ENCODE measurements at places on chromosomes 12 and 14. TPM values are rescaled to one million over a fixed set of nuclear protein-coding genes. Genes with fewer than 3 reads are reported as not detected.

LYZ gene
- not detected for total RNA-seq

CLEC14A gene
- not detected for total RNA-seq

TBX5 gene
- not detected for total RNA-seq

RASSF9 gene
- not detected for total RNA-seq

MYF5 gene
- total RNA-seq = not detected

ENDOU gene
- total RNA-seq = not detected

CAPS2 gene
- 2.6 TPM for total RNA-seq

LACRT gene
- total RNA-seq = not detected

TMEM179 gene
- total RNA-seq = 0.32 TPM

OS9 gene
- 61.7 TPM for total RNA-seq

LRFN5 gene
- total RNA-seq = not detected

LTB4R gene
- 14.2 TPM for total RNA-seq

VRTN gene
- not detected for total RNA-seq

ETV6 gene
- 56.7 TPM for total RNA-seq

HRK gene
- not detected for total RNA-seq

SOX5 gene
- 1.1 TPM for total RNA-seq

PZP gene
- total RNA-seq = not detected

ALDH2 gene
- total RNA-seq = 6.1 TPM

OASL gene
- total RNA-seq = 19.6 TPM

HVCN1 gene
- 4.7 TPM for total RNA-seq

WBP11 gene
- total RNA-seq = 143 TPM

ERP27 gene
- 1.7 TPM for total RNA-seq

DCN gene
- not detected for total RNA-seq

OSGEP gene
- 47.5 TPM for total RNA-seq

INHBC gene
- total RNA-seq = not detected

FBRSL1 gene
- 35.7 TPM for total RNA-seq

WIF1 gene
- total RNA-seq = not detected

OR6C2 gene
- total RNA-seq = not detected

ADAMTS20 gene
- total RNA-seq = not detected

NGB gene
- not detected for total RNA-seq

ETNK1 gene
- total RNA-seq = 62.1 TPM

Measured in activated CD4-positive, alpha-beta T cell treated with anti-CD3 and anti-CD28 coated beads for 36 hours (primary cell).